ENCODE measurements at places on chromosomes 12 and 14.
A peak's percentile ranks its signal among the peaks of the same experiment; 100 is the strongest.

GRCh38 chr12:122964439-122965257, 1.6 kb downstream of the ABCB9 start:
- DNase-seq = no peak

DNA sequence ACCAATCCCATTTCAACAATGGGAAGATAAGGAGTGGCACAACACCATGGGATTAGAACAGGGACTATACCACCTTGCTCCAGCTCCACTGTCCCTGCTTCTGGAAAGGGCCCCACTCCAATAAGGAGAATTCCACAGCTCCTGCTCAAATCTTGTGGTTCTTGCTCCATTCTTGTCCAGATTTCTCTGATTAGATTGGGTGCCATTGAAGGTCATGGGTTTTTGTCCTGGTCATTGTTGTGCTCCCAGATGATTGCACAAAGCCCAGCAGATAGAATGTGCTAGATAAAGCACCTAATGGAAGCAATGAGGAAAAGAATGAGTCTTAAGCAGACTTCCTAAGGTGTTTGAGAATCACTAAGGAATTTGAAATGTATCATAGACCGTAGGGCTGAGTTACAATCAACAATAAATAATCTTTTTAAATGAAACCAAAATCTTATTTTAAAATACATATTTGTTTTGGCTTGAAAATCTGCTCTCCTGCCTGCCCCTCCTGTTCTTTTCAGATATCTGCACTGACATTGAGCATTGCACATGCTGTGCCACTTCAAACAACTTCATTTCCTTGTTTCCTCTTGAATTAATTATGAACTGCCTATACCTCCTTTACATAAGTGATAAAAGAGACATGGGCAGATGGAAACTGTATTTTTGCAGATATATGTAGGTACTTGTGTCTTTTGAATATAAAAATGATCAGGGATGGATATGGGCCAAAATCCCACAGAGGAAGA, 115.9 kb downstream of the FGD4 start:
- DNase-seq = no peak

DNA sequence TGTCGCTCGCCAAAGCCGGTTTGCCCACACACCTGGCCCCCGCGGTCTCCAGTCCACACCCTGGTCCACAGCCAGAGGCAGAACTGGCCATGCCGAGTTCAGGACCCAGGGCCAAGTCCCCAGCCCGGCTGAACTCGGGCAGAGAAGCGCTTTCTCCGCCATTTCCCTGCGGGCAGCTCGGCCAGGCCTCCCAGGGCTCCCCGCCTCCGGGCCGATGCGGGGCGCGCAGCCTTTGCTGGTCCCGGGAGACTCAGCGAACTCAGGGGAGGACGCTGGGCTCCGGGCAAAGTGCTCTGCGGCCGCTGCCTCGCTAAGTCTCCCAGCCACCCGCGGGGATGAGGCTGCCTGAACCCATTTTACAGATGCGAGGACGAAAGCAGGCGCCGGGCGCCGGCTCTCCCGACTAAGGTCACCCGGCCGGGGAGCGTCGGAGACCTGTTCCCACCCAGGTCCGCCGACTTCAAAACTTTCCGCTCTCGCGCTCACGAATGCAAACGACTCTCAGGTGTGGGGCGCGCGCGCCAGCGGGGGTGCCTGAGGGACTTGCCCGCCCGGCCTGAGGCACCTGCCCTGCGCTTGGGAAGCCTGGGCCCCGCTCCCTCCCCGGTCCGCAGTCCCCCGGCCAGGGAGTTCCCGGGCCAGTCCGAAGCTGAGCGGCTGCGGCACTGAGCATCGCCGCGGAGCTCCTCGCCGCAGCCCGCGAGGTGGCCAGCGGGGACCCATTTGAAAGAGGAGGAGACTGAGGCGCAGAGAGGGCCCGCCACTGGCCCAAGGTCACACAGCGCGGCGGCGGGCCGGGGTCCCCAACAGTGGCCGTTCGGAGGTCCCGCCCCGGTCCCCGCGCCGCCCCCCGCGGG, 627 bp downstream of the TESC start:
- peak; percentile 21 for DNase-seq

- DNase-seq = no peak
These were observed 264.9 kb downstream of the NAV3 start for GRCh38 chr12:78095623-78096022.

DNA sequence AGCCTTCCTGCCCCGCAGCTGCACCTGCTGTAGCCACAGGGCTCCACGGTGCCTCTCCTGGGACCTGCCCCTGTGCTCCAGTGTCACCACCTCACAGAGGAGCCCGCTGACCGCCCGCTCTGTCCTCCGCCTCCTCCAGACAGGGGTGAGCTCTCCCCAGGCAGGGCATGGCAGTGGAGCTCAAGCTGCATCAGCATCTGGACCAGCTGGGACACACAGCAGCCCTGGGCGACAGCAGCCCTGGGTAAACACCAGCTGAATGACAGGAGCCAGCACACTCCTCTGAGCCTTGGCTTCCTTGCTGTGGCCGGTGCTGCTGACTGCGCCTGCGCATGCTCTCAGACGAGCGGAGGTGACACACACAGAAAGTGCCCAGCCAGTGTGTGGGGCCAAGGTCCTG, 22.0 kb downstream of the CHGA start:
- DNase-seq = no peak

DNA sequence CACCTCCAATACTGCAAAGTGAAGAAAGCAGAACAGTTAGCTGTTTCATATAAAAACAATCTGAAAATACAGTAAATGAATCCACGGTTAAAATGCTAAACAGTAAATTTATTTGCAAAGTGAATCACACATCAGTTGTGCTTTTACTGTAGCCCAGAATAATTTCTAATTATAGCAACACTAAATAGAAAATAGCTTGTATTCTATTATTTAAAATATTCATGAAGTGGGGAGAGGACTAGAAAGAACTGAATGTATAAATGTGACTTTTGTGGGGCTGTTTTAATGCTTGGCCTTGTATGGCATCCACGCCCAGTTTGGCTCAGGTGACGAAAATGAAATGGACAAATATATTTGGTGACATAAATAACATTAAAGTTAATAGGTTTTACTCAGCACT, 148.2 kb downstream of the ATP23 start:
- DNase-seq = no peak

GRCh38 chr14:88818018-88818417, 6.4 kb upstream of the TTC8 start:
- no peak for DNase-seq

DNA sequence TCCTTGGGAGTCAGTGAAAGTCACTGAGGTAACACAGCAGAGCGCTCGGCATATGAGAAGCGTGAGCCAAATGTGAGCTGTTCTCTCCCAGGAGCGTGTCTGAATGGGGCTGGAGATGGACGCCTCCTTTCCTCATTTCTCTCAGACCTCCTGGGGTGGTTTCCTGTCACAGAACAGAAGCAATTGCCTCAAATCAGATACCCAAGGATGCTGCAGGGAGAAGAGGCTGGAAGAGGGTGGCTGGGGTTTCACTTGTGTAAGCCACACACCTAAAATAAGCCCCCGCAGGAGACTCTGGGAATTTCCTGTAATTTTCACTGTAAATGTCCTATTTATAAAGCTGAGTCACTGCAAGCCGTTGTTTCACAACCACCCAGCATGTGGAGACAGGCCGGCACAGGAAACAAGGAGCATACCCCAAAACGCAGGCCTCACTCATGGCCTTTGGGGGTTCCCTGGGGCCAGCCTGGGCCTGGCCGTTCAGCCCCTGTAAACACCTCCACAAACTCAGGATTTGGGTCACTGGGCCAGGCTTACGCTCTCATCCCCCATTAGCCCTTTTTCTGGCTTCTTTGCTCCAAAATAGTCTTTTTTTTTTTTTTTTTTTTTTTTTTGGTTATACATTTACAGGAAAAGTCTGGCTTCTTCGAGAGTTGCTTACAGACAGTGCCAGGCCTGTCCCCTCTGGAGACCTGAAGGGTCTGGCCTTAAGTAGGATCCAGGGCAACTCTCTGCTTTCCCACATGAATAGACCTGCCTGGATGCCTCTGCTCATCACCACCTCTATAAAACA, 55.3 kb downstream of the VCPKMT start:
- no peak for DNase-seq

DNA sequence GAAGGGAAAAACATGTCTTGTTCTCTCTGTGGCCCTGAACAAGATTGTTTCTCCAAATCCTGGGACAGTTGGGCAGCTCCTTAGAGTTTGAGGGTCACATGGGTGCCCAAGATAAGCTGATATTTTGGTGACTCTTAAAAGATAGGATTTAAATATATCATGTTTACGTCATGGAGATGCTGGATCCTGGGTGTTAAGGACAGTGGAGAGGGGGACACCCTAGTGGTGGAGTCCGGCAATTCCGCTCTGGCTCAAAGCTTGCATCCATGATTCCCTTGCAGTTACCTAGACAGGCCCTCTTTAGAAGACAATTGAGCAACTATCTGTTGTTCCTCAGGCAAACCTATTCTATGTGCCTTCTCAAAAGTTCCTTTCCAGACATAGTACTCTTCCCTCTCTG, 101.8 kb downstream of the CMKLR1 start:
- DNase-seq = no peak

- peak; percentile 7 for DNase-seq
These were observed 863 bp downstream of the DENND5B start for GRCh38 chr12:31589904-31590641.

GRCh38 chr12:130671556-130671955, 44.5 kb downstream of the RIMBP2 start:
- DNase-seq = no peak

DNA sequence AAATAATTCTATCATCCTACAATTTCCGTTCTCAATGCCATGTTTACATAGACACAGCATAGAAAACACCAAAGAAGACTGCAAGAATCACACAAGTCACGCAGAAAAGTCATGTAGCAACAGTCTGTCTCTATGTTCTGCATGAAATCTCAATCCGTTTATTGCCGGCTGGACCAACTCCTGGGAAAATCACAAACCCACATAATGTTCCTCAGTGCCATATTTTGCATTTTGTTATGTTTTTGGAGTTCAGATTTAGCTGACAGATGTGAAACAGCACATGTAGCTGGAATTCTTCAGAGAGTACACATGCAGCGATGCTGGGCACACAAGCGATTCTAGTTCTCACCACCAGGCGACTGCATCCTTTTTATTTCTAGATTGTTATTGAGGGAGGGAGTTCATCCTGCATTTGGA, 193.1 kb downstream of the APAF1 start:
- DNase-seq = no peak

DNA sequence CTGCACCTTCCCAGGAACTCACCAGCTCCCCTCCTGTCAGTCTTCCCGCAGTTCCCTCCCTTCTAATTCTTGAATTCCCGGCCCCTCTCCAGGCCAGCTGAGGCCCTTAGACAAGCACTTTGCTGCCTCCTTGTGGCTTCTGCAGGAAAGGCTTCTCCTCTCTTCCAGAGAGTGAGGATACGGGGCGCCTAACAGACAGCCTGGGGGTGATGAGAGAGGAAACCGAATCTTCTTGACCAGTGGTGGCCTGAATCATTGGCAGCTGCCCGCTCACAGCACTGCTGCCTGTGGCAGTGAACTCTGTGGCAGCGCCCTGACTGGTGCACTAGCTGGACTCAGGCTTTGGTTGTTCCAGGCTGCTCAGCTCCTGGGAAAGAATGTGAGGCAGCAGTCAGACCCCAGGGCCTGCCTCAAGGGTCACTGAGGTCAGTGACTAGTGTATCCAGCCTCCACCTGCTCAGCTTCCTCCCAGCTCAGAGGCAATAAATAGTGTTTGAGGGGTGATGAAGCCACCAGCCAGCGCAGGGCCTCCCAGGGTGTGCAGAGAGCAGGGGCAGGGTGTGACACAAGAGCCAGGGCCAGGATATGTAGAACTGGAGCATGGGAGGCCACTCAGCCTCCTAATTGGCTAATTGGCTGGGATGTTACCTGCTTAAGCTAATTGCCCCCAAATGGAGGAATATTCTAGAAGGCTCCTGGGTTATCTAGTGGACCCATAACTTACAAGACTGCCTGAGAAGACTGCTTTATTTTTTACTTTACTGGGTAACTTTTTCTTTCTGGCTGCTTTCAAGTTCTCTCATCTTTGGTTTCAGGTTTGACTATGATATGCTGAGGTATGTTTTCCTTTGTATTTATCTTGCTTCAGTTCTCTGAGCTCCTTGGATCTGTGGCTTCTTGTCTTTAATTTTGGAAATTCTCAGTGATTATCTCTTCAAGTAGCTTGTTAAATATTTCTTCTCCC, 12.9 kb upstream of the MCRS1 start:
- DNase-seq = peak; percentile 44

DNA sequence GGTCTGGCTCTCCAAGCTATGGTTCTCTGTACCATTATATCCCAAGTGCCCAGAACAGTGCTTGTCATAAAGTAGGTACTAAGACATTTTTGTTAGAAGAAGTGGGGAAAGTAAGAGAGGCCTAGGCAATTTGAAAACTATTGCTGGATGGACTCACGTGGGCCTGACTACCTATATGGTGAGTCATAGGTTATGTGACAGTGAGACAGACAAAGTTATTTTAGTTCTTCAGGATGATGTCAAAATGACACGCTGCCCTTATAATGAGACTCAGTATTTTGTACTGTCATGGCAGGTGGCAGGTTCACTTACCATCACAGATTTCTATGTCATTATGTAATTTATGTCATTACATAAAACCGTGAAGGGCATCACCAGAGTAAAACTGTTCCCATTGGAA, 53.1 kb downstream of the PARP11 start:
- DNase-seq = no peak

- DNase-seq = peak; percentile 18
These were observed 457 bp downstream of the SOCS2 start for GRCh38 chr12:93572712-93573551.

DNA sequence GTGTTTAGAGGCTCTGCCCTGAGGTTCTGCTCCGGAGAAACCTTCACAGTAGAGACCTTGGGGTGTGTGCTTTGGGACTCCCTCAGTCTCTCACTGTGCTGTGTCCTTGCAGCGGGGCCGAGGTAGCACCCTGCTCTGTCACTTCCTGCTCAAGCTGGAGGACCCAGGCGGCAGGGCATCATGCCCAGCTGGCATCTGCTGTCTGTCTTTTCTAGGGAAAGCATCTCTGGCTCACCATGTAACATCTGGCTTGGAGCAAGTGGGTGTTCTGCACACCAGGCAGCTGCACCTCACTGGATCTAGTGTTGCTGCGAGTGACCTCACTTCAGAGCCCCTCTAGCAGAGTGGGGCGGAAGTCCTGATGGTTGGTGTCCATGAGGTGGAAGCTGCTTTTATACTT, 124.5 kb downstream of the ESRRB start:
- DNase-seq = no peak

DNA sequence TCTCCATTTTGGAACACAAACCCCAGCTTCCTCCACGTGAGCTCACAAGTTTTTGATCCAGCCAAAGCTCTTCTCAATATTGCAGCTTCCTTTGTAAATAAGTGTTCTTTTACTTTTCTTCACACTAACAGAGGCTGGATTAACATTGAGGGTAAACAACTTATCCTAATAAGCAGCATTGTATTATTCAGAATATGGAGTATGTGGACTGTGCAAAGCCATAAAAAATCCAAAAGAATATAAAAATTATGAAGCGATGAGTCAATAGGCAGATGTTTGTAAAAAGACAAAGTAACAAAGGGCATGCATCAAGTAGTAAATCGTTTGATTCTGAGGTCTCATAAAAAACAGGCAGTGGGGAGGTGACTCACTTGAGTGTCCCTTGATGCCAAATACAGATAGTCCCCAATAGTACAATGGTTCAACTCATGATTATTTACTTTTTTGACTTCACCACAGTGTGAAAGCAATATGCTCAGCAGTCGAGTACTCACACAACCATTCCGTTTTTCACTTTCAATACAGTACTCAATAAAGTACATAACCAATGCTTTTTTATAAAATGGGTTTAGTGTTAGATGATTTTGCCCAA, 23.1 kb upstream of the KCNK10 start:
- no peak for DNase-seq
